NCI-H187 treated with DMSO at 0.1 percent for 48 hours (cell line): ENCODE measurements at places on chromosomes 5 and 9.

DNA sequence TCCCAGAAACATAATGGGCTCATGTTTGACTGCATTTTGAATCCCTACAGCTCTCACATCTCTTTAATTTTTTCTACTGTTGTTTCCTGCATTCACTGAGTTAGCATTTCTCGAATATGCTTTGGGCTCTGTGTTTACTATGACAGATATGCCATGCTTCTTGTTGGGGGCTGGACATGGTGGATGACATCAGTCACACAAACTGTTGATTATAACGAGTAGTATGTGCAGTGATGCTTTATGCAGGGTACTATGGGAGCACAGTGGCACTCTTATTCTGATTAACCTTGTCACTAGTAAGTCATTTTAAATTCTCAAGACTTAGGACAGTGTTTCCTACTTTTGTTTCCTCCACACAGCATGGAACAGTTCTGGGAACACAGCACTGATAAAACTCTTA is 295.4 kb upstream of the ZNF608 start:
- DNase-seq, result no peak

DNA sequence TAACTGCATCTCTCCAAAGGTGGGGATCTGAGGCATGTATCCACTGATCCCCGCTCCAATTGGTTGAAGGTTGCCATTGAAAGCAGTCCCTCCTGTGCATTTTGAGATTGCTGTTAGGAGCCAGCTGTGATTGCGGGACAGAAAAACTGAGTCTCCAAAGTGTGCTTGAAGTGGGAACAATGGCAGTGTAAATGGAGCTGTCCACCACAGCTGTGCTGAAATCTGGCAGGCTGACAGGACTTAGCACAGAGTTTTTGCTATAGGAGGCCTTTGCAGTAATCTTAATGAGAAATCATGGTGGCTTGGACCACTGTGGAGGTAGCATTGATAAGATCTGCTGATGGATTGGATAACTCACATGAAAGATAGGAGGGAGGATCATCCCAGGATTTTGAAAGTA is 3.3 kb downstream of the RNF20 start:
- DNase-seq, result no peak

- DNase-seq, result no peak
Measured at GRCh38 chr5:134536876-134537275, 11.4 kb downstream of the JADE2 start.

- no peak for DNase-seq
Measured at GRCh38 chr9:129352146-129352865, 174.2 kb upstream of the IER5L start.

DNA sequence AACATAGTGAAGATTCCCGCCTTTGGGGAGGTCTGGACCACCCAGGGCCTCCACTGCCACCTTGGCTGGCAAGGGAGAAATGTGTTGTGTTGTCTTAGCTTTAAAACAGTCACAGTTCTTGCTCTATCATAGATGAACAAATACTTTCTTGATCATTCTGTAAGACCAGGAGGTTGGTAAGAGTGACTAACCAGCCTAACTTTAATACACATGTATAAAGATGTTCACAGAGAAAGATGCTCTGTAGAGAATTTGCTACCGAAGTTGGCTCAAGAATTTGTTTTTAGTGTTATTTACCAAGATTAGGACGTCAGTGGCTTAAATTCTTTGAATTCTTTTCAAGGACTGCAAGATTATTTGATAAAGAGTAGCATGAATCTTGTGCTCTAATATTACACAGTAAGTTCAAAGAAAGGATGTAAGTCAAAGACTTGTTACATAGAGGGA is 28.4 kb downstream of the GLRX start:
- DNase-seq, result no peak

GRCh38 chr5:116553366-116553765 is 21.3 kb downstream of the SEMA6A start:
- no peak for DNase-seq

GRCh38 chr5:1737790-1738405 is 61.7 kb downstream of the MRPL36 start:
- DNase-seq, result no peak

DNA sequence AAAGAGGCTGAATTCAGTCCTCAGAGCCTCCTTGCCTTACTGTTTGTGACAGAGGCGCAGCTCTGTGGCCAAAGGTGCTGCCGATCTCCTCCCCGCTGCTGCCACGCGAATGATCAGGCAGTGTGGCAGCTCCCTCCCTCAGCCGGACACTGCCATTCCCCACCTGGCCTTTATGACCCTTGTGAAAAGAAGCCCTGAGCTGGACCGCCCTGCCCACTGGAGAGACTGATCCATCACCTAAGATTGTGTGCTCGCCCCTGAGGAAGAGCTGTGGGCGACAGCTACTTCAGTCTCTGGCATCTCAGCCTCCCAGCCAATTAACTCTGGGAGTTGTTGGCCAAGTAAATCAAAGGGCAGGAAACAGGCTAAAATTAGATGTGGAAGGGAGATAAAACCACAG is 90.9 kb downstream of the CARTPT start:
- DNase-seq, result no peak

DNA sequence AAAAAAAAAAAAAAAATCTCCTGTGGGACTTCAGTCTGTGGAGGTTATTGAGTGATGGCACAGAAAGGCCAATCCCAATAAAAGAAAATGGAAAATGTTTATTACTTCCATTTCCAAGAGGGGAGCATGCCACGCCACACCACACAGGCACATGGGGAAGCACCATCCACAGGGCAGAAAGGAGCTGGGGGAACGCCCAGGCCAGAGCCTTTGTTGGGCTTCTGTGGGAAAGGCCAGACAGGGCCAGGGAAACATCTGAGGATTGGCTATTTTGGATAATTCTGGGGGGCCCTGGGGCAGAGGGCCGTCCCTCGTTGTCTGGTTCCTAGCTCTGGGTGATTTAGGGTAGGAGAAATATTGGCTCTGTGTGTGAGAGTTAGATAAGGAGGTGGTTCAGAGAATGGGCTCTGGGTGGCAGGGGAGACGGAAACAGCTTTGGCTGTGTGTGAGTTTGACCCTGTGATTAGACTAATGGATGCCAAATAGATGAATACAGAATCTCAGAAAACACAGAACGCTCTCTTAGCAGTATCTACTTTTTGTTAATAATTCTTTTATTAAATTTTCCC is 49.0 kb upstream of the ABL1 start:
- no peak for DNase-seq

- no peak for DNase-seq
Measured at GRCh38 chr5:128546658-128547281, 8.7 kb upstream of the FBN2 start.

GRCh38 chr5:76492819-76493189 is 89.7 kb downstream of the IQGAP2 start:
- DNase-seq, result no peak

- DNase-seq, result no peak
Measured at GRCh38 chr9:114405294-114406034, 17.7 kb upstream of the AKNA start.

- no peak for DNase-seq
Measured at GRCh38 chr5:51829691-51830090, 446.4 kb downstream of the ISL1 start.
